ENCODE measurements at places on chromosomes 7 and 10.

- DNase-seq: no peak
Measured at GRCh38 chr7:119256446-119257131, 1016.4 kb upstream of the KCND2 start.

DNA sequence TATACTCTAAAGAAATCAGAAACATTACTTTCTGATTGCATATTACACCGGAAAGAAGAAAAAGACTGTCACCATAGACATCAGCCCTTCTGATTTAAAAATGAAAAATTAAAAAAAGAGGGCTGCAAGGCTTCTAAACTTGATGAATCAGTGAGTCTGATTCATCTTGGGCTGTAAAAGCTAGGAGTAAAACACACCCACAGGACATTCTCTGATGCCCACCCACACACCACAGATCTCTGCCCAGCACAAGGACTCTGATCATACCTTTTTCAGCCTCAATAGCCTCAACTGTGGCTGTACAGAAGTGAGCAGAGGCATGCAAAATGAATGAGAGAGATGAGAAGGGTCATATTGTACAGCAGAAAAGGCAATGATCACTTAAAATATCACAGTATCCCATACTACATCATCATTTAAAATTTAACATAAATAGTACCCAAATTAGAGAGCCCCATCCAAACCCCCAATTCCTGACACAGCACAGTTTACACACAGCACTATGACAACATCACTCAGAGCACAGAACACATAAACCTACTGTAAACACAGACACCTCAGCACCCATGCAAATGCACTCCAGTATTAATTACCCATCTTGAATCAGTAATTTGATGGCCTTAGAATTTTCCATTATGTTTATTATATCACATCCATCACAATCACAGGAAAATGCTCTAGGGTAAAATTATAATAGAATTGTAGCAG is 6.4 kb upstream of the MSS51 start:
- no peak for DNase-seq

- no peak for DNase-seq
Measured at GRCh38 chr7:2975821-2976371, 67.8 kb downstream of the CARD11 start.

DNA sequence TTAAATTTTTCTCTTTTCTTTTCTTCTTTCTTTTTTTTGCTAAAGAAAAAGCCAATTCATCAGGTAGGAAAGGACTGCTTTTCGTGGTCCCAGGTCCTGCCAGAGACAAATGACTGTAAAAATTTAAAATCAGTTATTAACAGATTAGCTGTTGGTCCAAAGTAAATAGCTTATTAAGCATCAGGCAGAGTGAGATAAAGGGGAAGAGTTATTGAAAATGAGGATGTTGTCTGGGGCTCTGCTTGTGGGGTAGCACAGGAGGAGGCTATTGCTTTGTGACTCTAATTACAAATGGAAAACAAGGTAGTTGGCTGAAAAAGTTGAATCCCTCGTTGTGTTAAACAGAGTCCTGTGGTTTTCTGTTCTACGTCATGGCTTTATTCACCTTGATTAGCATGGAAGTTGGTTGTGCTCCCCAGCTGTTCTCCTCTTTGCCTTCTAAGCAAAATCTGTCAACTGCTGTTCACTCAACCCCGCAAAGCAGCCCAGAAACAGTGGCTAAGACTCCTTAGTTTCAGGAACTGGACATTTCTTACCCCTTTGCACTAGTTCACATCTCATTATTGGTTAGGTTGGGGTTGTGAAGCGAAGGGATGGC is 128.9 kb downstream of the SNX10 start:
- no peak for DNase-seq

- DNase-seq: no peak
Measured at GRCh38 chr7:69399401-69399800, 198.9 kb upstream of the AUTS2 start.

DNA sequence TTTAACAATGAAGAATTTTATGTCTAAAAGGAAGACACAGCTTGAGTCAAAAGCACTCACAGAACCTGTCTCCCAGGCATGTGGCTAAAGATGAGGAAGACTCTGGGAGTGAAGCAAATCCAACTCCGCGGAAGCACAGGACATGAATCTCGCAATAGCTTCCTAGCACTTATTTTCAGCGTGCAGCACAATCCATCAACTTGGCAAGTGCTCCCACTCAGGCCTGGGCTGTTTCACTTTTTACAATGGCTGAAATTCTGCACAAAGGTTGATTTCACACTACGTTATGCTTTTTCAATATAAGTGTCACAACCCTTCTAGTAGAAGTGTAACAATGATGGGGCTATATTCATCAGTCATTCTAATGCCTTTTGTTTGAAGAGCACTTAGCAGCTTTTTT is 180.2 kb downstream of the XPNPEP1 start:
- no peak for DNase-seq

DNA sequence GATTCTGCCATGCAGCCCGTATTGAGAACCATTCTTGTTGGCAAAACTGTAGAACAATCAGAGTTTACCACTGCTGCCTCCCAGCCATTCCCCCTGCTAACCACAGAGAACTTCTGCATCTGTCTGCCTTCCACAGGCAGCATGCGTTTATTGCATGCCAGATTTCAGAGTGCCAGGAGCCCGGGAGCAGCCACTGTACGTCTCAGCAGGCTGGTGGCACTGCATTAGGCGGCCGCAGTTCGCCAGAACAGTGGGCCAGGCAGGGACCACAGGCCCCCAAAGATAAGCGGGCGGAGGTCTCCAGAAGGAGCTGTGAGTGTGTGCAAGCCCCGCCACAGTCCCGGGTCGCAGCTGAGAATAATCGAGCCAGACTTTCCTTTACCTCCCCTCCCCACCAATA is 31.8 kb downstream of the ZNF467 start:
- DNase-seq: no peak

- DNase-seq: no peak
Measured at GRCh38 chr7:50393076-50393475, 57.1 kb downstream of the FIGNL1 start.

- no peak for DNase-seq
Measured at GRCh38 chr7:65239707-65240352, 133.8 kb upstream of the ZNF92 start.

DNA sequence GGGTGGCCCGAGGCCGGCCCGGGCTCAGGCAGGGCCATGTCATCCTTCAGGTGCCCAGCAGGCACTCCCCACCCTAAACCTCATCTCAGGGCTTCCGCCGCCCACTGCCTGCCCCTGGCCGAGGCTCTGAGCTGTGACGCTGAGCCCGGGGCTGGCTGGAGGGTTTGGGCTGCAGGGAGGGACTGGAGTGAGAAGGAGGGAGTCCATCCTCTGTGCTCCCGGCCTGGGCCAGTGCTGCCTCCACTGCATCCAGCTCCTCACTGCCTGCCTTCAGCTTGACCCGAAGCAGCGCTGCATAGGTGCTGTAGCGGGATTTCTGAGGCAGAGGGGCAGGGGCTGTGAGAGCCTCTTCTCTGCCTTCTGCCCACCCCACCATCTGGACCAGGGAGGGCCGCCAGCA is 7.6 kb downstream of the NFKB2 start:
- no peak for DNase-seq

GRCh38 chr7:128172151-128172550 is 68.9 kb upstream of the LEP start:
- DNase-seq: no peak

DNA sequence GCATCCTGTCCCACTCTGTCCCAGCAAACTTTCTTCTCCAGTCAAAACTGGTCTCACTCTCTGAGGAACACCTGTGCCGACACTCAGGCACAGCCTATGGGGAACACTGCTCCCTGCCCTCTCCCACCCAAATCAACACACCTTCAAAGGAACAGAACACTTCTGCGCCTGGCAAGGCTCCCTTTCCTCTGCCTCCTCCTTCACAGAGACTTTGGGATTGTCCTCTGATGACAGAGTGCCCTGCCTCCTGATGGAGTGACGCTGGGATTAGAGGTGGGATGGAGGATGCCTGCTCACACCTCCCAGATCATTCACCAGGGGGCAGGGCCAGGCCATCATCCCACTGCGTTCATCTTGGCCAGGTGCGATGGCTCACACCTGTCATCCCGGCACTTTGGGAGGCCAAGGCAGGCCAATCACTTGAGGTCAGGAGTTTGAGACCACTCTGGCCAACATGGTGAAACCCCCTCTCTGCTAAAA is 26.5 kb downstream of the KLF6 start:
- DNase-seq: no peak

- no peak for DNase-seq
Measured at GRCh38 chr7:108570146-108570755, 577 bp downstream of the DNAJB9 start.

DNA sequence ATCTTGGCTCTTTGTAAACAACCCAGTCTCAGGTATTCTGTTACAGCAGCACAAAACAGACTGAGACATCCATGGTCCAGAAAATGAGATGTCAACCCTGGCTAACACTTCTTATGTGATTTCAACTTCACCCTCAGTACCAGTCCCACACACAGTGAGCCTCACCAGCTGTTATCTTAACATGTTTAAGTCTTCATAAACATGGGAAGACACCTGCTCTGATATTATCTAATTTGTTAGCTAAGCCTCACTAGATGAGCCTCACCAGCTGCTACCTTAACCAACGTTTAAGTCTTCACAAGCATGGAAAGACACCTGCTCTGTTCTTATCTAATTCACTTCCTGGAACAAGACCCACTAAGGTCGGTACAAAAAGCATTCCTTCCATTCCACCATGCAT is 130.8 kb downstream of the CALN1 start:
- no peak for DNase-seq

- no peak for DNase-seq
Measured at GRCh38 chr10:124225029-124225466, 131.7 kb upstream of the CHST15 start.

GRCh38 chr7:32314761-32315160 is 175.4 kb downstream of the LSM5 start:
- no peak for DNase-seq

- no peak for DNase-seq
Measured at GRCh38 chr10:100022403-100022802, 12.7 kb upstream of the DNMBP start.

GRCh38 chr7:95209788-95210187 is 114.5 kb downstream of the PON1 start:
- no peak for DNase-seq

DNA sequence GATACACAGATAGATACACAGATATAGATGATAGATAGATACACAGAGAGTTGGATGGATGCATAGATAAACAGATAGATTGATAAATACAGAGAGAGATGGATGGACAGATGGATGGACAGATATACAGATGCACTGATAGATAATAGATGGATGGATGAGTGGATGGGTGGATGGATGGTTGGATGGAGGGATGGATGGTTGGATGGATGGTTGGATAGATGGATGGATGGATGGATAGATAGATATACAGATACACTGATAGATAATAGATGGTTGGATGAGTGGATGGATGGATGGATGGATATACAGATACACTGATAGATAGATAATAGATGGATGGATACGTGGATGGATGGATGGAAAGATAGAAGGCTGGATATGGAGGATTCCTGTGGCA is 290.0 kb upstream of the SHH start:
- DNase-seq: no peak

- no peak for DNase-seq
Measured at GRCh38 chr10:98943681-98944080, 292.0 kb downstream of the HPSE2 start.

All from right renal cortex interstitium (tissue), 3 donors.